CD4-positive, alpha-beta memory T cell (primary cell): ENCODE measurements at places on chromosomes 12 and 14.

GRCh38 chr14:105268736-105269354, 20.5 kb downstream of the BTBD6 start:
- DNase-seq: no peak

DNA sequence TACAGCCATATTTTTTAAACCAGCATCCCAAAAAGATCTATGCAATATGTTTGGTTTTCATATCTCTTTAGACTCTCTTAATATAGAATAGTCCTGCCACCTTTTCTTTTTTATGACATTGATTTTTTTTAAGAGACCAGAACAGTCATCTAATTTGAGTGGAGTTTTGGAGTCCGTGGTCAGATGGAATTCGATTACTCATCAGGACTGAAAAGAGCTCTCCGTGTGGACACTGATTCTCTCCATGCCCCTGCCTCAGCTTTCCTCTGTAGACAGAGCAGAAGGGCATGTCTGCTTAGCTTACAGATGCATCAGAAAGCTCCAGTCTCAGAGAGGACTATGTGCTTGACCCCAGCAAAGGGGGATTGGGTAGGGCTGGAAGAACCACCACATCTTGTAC, 27.8 kb downstream of the SMCO2 start:
- no peak for DNase-seq

DNA sequence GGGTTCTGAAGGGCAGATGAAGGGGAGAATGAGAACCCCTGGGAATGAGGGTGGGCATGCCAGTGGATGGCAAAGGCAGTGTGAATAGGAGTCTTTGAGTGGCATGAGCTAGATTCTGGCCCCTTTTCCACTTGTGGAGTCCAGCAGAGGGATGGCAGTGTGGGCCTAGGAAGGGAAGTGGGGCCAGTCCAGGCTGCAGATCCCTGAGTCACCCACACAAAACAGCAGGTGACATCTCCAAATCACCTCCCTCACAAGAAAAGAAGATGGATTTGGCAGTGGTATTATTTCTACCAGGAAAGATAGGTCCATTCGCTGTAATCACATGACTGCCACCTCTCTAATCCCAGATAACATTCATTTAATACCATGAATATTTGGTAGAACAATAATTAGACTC, 151.3 kb downstream of the TTC7B start:
- DNase-seq: no peak

- DNase-seq: peak; percentile 42
Observed at GRCh38 chr12:3869865-3870264, 3.3 kb downstream of the PARP11 start.

GRCh38 chr12:49088150-49088931, 6.3 kb downstream of the DHH start:
- DNase-seq: peak; percentile 68

DNA sequence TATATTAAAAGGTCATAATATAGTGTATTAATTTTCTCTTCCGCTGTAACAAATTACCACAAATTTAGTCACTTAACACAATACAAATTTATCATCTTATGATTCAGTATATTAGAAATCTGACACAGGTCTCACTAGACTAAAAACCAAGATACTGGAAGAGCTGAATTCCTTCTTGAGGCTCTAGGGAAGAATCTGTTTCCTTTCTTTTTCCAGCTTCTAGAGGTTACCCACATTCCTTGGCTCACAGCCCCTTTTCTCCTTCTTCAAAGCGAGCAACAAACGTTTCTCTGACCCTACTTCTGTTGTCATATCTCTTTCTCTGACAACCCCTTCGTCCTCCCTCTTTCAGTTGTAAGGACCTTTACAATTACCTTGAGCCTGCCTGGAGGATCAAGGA, 43.4 kb upstream of the AMN1 start:
- DNase-seq: no peak

GRCh38 chr14:60644666-60645065, 4.6 kb downstream of the SIX1 start:
- no peak for DNase-seq

GRCh38 chr14:81432219-81432661, 32.1 kb upstream of the STON2 start:
- DNase-seq: no peak

GRCh38 chr14:102452302-102452701, 57.3 kb downstream of the ANKRD9 start:
- no peak for DNase-seq

DNA sequence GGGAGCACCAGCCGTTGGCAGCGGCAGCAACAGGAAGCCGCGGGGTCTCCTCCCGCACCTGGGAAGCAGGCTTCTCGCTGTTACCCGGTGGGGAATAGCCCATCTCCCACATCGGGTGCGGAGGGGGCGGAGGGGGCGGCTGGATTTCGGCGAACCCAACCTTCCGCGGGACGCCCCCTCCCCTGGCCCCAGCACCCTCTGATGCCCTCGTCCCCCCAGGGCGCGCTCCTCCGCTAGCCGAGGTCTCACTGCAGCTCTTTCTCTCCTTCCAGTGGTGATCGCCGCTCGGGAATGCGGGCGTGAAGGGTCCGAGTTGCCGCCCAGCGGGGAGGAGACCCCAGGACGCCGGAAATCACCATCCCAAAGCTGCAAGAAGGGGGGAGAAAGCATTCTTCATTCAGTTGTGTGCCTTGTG, 303 bp downstream of the SAMD4A start:
- DNase-seq: no peak

- DNase-seq: no peak
Observed at GRCh38 chr12:130127912-130128789, 34.1 kb upstream of the FZD10 start.

GRCh38 chr12:64682572-64683277, 72.4 kb downstream of the RASSF3 start:
- no peak for DNase-seq

DNA sequence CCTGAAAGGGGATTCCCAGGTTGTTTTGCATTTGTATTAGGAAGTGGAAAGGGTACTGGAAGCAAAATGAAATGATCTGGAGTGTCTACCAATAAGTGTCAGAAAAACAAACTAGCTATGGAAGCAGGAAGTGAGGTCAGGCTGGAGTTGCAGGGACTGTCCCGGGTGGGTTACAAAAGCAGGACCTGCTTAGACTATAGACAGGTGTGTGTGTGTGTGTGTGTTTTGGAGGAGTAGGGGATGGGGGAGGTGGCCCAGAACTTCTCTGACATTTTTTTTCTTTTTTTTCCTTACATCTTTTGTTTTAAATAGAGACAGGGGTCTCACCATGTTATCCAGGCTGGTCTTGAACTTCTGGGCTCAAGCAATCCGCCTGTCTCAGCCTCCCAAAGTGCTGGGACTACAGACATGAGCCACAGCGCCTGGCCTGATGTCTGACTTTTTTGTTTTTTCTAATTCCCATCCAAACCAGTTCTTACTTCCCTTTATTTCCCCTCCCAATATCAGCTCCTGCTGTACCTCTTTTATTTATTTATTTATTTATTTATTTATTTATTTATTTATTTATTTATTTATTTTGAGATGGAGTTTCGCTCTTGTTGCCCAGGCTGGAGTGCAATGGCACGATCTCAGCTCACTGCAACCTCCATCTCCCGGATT, 512 bp upstream of the RND1 start:
- no peak for DNase-seq

GRCh38 chr14:82533351-82533750, 999.7 kb upstream of the SEL1L start:
- no peak for DNase-seq

GRCh38 chr14:83867566-83868225, 1662.2 kb upstream of the FLRT2 start:
- no peak for DNase-seq

DNA sequence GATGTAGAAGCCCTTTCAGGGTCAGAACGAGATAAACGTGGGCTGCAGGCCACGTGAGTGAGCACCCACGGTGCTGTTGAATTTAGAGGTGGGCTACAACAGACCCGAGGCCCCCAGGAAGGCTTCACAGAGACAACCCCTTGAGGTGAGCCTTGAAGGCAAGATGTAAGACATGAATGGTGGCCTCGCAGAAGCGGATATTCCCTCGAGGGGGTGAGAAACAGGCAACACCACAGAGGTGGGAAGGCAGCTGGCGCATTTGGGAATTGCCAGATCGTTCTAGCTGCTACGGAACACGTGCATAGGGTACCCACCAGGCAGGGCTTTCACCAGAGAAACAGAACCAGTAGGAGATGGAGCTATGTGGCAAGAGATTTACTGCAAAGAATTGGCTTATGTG, 22.6 kb upstream of the ATP2A2 start:
- DNase-seq: no peak

GRCh38 chr14:88012495-88012894, 7.6 kb downstream of the GPR65 start:
- DNase-seq: no peak

- DNase-seq: no peak
Observed at GRCh38 chr12:71456990-71457389, 17.4 kb downstream of the LGR5 start.

- DNase-seq: no peak
Observed at GRCh38 chr12:67689385-67689784, 40.8 kb downstream of the DYRK2 start.

GRCh38 chr14:96089401-96089800, 50.2 kb downstream of the C14orf132 start:
- no peak for DNase-seq

DNA sequence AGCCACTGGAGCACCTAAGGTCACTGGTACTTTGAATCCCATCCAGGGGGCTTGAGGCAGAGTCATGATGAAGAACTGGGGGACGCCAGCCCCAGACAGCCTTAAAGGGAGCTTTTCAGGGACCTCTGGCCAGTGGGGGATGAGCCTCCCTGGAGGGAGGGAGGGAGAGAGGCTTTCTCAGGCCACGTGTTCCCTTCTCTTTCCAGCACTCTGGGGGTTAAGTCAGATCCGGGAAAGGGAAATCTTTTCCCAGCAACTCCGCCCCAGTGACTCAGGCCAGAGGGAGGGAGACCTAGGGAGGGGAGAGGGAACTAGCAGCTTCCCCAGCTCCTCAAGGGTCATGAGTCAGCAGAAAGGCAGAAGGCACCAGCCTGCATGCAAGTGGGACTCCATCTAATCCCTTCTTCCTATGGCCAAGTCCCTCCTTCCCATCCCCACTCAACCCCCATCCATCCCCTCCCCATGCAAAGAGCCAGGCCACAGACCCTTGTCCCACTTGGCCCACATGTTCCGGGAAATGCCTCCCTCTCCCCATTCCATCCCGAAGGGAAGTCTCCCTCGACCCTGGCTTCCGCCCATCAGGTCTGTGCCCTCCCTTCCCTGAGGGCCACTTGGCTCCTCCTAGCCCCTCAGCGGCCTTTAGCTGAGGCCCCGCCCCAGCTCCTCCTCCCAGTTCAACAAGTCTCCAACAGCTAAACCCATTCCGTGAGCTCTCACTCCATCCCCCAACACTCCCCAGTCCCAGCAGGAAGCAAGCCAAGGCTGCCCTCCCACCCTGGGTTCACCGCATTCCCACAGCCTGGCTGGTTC, 5.6 kb downstream of the TNFRSF1A start:
- DNase-seq: peak; percentile 33

DNA sequence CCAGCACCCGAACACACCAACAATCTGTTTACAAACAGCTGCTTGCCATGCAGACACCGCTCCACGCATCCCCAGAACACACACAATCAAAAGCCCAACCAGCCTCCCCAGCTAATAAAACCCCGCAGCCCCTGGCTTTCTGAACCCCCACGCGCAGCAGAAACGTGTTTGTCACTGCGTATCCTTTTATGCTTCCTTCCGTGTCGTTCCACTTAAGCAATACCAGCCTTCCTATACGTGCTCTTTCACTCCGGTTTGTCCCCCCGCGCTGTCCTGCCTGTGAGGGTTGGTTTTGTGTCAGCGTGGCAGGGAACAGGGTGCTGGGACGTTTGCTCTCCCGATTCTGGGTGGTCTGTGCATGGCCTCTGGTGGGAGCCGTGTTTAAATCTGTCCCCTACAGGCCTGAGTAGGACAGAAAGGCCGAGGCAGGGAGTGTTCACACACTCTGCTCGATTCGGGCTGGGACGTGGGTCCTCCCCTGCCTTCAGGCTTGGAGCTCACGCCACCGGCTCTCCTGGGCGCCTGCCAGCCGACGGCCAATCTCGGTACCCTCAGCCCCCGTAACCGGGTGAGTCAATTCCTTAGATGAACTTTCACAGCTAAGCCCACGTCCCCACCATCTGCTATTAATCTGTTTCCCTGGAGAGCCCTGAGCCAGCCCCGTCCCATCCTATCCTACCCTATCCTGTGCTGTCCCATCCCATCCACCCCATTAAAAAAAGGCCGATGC, 60.0 kb downstream of the NOC4L start:
- no peak for DNase-seq
